Urinary bladder (tissue), 4 donors: ENCODE measurements at places on chromosomes 2 and 18. TPM values are rescaled to one million over a fixed set of nuclear protein-coding genes. Genes with fewer than 3 reads are reported as not detected.

The PLEK gene
- polyA plus RNA-seq: 4.7 TPM

DNA sequence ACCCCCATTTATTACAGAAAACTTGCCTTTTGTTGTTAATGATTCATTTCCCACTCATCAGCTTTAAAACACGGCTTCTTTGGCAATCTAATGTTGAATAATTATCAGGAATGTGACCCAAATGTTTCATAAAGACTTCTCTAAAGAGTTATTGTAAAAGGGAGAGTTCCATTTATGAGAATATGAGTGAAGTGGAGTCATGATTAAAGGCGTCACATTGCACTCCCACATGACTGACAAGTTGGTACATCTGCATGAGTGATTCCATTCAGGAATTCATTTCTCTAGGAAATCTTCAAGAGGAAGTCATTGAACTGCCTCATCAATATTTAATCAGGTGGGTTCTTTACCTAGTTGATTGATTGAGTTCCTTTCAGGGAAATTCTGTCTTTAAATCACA lies 184.8 kb downstream of the LNPK start:
- no peak for DNase-seq

The EPHA4 gene
- 6.5 TPM for polyA plus RNA-seq

The PNKD gene
- 92.7 TPM for polyA plus RNA-seq
